CD4-positive, alpha-beta T cell treated with Interleukin-4 for 4 hours (primary cell): ENCODE measurements at places on chromosomes 4 and X.
A peak's percentile ranks its signal among the peaks of the same experiment; 100 is the strongest.

DNA sequence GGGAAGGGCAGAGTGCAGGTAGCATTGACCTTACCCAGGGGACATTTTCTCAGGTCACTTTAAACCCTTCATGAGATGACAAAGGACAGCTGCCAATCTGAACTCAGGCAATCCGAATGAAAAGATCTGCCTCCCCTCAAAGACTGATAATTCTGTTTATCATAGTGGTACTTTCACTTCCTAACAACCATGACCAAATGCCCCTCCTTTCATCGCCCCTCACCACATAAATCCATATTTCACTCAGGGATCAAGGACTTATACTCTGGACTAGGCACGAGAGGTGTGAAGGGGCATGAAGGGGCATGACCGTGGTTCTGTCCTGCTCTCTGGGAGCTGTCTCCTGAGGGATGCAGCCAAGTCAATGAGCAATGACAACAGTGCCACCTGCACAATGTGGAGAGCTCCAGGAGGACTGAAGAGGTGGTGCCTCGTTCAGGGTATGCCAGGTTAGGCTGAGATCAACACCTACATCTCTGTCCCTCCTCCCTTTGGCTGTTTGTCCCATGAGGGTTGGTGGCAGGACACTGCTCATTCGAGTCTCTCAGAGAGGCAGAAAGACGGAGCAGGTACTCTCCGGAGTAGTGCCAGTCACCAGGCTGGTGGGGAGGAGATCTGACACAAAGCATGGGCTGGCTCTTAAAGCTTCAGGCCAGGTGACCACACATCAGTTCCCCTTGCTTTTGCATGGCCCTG lies 12.5 kb downstream of the HS3ST1 start:
- DNase-seq: no peak

- DNase-seq: no peak
These were observed 236.7 kb upstream of the PGRMC2 start for GRCh38 chr4:128524311-128524710.

DNA sequence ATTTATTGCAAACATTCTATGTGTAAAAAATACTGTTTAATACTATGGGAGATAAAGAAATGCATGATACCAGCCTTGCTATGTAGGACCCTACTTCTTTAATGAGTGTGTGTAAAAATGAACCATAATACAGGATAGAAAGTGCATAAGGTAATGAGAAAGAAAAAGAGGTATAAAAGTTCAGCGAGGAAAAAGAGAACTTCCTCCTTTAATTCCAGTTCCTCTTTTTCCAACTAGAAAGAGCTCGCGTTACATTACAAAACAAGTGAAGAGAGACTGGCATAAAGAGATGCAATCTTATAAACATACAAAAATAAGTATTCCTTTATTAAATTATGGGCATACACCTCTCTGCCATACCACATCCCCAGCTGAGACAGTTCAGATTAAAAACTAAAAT lies 77.4 kb downstream of the ANKRD17 start:
- no peak for DNase-seq

- peak; percentile 29 for DNase-seq
These were observed 63.4 kb upstream of the MAB21L2 start for GRCh38 chr4:150518559-150518958.

DNA sequence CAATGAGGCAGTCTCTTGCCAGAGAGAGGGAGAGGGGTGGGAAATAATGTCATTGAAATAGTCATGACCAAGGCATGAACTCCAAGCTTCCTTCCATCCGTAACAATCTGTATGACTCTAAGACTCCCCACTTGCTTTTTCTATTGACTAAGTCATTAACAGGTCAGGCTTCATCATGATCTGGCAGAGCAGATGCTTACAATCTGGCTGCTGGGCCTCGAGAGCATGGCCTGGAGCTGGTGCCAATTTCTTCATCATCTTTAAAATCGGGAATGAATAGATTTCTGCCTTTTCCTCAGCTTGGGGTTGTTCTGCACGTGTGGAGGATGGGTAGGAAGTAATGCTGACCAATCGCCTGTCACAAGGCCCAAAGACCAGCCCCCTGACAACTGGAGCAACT lies 280.6 kb upstream of the CLNK start:
- no peak for DNase-seq

DNA sequence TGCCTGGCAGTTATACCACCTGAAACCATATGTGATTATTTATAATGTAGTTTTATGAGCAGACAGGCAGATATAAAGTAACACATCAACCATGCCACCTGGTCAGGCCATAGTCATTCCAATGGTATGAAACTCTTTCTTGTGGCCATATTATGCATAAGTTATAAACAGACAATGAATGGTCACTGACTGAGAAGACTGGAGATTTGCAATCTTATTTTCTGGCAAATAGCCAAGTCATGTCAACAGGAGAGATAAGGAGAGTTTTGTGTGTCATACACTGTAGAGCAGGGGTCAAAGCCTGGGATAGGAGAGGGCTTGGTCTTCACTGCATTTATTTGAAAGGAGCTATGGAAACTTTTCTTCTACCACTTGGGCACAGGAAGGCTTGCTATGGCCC lies 29.5 kb downstream of the SORBS2 start:
- DNase-seq: no peak

GRCh38 chr4:172857026-172857425 lies 311.6 kb upstream of the GALNT7 start:
- DNase-seq: no peak

- DNase-seq: no peak
These were observed 33.3 kb upstream of the GALNT7 start for GRCh38 chr4:173135241-173135847.

DNA sequence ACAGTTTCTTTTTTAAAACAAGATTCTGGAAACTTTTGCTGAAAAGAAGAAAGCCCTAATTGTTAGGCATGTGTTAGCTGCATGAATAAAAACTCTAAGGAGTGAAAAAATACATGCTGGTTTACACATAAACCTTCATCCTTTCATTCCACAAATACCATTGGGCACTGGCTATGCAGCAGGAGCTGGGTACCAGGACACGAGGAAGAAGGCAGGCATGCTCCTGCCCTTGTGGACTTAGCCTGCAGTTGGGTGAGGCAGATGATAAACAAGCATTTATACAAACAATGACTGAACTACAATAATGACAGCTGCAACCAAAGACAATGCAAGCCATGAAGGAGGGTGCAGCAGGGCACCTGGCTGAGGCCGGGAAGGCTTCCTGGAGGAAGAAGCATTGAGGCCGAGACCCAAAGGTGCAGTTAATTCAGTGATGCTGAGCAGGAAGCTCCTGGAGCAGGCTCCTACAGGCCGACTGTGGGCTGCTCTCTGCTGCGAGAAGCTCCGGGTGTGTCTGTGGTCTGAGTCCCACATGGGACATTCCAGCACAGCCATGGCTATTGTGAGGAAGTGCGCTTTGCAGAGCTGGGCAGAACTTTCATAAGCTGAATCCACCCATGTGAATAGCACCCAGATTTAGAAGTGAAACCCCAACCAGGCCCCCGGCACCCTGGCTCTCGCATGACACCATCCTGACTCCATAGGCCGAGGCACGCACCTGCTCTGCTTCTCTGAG lies 44.0 kb upstream of the MXD4 start:
- no peak for DNase-seq

DNA sequence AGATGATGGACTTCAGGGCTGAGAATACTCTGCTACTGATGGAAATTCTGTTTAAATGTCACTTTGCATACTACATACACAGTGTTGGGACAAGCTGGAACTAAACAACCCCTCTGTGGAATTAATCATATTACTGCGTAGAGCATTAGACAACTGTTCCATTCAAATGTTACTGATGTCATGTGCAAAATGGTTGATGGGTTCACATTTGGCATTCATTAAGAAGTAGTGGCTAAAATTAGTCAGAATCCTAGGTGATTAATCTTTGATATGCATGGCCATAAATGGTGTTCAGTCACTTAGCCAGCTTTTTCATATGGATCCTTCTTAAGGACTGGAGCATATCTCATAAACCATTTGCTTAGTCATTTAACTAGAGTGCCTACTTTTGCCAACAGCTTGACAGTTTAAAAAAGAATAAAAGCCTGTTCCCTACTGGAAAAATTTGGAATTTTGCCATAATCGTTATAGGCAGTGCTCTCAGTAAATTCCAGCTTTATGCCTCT lies 105.2 kb downstream of the RNF150 start:
- DNase-seq: no peak
